Renal cortex interstitium (tissue), 15 donors: ENCODE measurements at places on chromosomes 12 and 14. TPM values are rescaled to one million over a fixed set of nuclear protein-coding genes. Genes with fewer than 3 reads are reported as not detected.

DNA sequence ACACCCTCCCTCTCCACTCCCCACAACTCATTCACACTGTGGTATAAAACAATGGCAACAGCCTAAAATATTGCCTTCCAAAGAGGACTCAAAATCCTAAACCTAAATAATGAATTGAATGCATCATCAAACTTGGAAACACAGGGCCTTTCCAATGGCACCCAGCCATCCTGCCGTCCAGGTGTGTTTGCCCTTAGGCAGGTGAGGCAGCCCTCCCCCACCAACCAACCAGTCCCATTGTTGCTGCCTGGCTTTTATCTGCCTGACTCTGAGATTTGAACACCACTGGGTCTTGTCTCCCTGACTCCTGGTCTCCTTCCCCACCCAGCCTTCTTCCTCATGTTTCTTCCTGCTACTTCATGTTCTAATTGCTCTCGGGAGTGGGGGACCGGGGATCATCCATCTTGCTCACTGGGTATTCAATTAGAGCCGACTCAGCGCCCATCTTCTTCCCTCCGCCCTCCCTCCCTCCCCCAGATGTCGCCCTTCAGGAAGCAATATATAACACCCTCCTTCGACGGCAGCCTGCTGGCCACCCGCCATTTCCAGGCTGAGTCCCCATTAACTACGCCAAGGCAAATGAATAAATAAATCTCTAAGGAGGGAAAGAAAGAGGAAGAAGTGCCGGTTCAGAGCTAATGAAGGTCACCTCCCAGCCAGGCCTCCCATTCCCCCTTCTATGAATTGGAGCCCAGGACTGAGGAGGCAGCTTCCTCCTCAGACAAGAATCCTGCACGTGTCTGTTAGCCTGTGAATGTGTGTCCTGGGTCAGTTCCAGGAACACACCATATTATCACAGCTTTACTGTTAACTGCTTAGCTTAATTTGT lies 36.3 kb upstream of the NTF3 start:
- DNase-seq = peak; percentile 41

DNA sequence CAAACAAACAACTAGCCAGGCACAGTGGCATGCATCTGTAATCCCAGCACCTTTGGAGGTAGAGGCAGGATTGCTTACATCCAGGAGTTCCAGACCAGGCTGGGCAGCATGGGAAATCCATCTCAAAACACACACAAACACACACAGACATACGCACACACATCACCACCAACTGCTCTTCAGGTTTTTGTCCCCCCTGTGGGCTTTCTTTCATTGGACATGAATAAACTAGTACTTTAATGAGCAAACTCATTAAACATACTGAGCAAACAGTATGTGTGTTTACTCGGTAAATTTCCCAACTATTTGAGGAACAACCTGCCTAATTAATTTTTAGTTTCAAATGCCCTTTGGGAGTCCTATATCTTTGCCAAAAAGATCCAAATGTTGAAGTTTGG lies 10.1 kb upstream of the RASSF3 start:
- no peak for DNase-seq

DNA sequence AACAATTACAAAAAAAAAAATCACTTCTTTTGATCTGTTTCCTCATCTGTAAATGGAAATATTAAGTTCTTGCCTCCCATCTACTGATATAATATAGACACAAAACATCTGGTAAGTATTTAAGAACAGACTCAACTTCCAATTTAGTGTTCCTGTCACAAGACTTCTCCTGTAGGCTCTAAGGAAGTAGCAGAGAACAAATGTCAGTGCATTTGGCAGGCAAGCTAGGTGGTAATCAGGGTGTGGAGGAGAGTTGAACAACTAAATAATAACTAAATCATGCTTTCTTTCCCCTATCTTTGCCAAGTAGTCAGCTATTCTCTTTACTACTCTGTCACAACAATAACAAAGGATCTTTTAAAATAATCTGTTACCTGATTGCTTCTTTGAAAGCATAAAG lies 22.1 kb downstream of the BAZ1A start:
- DNase-seq = no peak

DNA sequence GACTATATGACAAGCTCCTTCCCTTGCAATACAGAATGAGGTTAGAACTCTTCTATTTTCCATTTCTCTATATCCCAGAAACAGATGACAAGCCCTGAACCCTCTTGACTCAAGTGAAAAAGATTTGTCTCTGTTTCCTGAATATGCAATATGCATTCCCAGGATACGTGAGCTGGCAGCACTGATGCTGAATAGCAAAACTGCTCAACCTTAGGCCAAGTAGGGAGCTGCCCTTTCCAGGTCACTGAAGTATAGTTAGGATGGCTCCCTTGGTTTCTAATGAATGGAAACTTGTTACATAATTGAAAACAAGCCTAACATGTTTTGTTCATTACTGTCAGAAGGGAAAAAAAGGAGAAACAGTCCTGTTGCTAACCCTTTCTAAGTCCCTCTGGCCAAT lies 47.9 kb upstream of the PLEKHG7 start:
- no peak for DNase-seq

DNA sequence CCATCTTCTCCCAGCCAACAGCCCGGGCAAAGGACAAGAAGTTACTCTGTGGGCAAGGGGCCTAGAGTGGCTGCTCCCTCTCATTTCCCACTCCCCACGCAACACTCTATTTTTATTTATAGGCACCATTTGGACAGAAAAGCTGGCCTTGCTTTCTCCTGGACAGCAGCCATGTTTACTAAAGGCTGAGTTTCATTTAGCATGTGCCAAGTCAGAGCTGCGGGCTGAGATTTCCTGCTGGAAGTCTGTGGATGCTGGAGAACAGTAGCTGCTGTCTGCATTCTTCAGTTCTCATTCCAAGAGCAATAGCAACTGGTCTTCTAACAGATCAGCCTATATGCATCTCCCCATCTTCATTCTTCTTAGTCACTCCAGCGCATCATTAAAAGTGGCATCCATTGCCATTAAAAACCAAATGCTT lies 8.3 kb downstream of the COL2A1 start:
- DNase-seq = no peak

The TAS2R8 gene
- polyA plus RNA-seq = not detected

The RNASE13 gene
- polyA plus RNA-seq = 0.40 TPM

The MGP gene
- polyA plus RNA-seq = 40.5 TPM
